Stimulated activated CD4-positive, alpha-beta T cell treated with anti-CD3 and anti-CD28 coated beads, Interleukin-1b, Interleukin-23, amount 100 ng/mL, for 1 hour (primary cell): ENCODE measurements at places on chromosomes 13 and 19.

GRCh38 chr13:98482476-98483444, 94.1 kb downstream of the STK24 start:
- DNase-seq: no peak

DNA sequence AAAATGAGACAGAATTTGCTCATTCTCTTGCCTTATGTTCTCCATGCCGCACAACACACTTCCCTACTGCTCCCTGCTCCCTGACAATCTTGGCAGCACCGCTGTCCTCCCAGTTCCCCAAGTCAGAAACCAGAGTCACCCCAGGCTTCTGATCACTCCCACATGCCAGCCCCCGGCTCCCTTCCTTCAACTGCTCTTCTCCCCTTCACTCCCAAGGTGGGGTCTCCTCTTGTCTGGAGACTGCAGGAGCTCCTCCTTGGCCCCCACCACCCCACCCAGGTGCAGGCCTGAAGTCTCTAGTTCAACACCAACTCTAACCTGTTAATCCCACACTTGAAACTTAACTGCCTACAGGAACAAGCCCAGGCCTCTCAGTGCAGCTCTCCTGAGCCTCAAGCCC, 16.8 kb upstream of the AKAP8 start:
- DNase-seq: no peak

GRCh38 chr13:41059456-41060081, 1.7 kb upstream of the WBP4 start:
- DNase-seq: no peak

GRCh38 chr19:54252845-54253244, 4.2 kb downstream of the LILRB5 start:
- DNase-seq: no peak

- no peak for DNase-seq
Measured at GRCh38 chr19:14561847-14562351, 10.0 kb downstream of the NDUFB7 start.

DNA sequence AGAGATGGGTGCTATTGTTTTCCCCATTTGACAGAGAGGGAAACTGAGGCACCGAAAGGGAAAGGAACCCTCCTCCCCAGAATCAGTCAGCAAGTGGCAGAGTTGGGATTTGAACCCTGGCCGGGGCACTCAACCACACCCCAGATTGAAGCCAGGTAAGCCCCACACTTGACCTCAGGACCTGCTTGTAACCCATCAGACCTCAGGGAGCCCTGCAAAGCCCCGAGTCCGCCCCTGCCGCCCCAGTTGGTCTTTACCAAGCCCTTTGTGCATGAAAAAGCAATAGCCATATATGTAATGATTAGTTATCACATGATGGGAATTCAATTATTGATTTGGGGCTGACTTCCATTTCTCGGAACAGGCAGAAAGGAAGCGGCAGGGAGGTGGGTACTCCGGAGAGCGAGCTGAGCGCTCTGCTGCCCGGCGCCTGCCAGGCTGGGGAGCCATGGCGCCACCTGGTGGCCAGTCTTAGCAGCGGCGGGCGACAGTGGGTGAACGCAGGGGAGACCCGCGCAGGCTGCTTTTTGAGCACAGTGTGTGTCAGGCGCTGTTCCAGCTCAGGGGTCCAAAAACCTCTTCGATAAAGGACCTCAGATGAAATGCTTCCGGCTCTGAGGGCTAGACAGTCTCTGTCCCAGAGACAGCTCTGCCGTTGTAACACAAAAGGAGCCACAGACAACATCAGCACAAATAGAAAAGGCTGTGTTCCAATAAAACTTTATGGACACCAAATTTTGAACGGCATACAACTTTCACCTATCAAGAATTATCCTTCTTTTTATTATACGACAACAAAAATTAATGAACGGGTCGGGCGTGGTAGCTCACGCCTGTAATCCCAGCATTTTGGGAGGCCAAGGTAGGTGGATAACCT, 82.9 kb upstream of the CACNA1A start:
- peak; percentile 73 for DNase-seq

GRCh38 chr13:50243931-50244330, 228.7 kb downstream of the KCNRG start:
- DNase-seq: no peak

GRCh38 chr19:40862785-40863184, 12.5 kb upstream of the CYP2A6 start:
- DNase-seq: no peak

GRCh38 chr13:35706281-35706680, 229.8 kb upstream of the MAB21L1 start:
- DNase-seq: no peak

DNA sequence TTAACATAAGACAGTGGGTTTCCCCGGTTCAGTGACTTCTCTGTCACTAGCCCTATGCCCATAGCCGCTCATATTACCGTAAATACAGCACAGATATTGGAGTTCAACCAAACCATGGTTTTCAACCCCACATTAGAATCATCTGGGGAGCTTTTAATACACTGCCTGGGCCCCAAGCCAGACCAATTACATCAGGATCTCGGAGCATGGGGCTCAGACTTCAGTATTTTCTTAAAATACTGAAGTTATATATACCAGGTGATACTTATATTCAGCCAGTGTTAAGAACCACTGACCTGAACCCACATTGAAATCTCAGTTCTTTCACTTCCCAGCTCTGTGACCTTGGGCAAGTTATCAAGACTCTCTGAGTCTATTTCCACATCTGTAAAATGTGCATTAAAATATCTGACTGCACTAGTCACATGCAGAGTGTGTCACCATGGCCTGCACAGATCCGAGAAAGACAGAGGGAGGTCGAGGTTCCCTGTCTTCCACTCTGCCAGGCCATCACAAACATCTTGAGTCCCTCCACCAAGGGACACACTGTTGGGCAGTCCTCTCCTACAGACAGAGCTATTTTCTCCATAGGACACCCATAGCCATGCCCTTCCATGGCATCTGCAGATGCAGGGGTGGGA, 32.2 kb upstream of the IPO5 start:
- DNase-seq: no peak

DNA sequence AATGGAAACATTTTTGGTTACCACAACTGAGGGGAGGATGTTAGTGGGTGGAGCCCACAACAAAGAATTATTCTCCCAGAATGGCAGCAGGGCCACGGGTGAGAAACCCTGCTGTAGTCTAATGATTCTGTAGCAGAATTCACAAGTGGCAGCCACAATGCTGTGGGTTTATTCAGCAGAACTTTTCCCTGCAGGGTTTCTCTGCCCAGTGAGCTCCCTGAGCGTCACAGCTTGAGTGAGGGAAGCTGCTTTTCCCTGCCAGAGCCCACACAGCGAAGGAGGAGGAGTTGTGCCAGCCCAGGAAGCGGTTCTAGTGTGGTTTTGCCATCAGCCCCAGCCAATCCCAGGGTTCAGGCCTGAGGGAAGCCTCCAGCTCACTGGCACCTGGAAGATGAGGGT, 4.4 kb downstream of the ATP12A start:
- no peak for DNase-seq

DNA sequence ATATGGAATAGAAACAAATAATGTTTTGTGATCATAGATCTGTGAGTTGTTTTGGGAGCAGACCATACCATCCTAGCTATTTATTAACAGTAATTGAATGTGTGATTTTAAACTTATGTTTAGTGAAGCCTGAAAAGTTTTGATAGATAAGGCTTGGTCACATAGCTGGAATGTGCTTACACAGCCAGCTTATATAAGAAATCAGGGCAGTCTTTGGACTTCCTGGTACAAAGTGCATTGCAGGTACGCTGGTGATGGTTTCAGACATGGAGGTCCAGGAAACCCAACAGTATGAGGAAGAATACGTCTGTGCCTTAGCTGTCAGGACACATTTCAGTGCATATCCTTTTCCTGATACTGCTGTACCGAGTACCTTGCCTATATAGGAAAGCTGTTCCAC, 2316.2 kb upstream of the PCDH20 start:
- DNase-seq: no peak

DNA sequence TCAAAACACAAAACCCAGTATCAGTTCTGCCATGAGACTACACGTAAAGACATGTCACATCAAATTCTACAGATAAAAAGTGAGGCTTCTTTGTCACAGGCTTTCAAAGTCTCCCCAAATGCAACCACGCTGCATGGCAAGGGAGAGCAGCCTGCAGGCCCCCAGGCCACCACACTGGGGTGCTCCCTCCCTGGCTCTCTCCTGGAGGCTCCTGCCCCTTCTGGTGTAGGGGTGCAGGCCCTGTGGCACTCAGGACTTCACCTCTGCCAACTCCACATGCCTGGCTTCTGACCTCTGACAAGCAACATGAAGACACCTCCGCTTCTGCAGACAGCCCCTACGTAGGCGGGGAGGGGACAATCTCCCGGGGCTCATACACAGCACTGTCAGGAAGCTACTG, 14.3 kb downstream of the AKAP8 start:
- DNase-seq: no peak

DNA sequence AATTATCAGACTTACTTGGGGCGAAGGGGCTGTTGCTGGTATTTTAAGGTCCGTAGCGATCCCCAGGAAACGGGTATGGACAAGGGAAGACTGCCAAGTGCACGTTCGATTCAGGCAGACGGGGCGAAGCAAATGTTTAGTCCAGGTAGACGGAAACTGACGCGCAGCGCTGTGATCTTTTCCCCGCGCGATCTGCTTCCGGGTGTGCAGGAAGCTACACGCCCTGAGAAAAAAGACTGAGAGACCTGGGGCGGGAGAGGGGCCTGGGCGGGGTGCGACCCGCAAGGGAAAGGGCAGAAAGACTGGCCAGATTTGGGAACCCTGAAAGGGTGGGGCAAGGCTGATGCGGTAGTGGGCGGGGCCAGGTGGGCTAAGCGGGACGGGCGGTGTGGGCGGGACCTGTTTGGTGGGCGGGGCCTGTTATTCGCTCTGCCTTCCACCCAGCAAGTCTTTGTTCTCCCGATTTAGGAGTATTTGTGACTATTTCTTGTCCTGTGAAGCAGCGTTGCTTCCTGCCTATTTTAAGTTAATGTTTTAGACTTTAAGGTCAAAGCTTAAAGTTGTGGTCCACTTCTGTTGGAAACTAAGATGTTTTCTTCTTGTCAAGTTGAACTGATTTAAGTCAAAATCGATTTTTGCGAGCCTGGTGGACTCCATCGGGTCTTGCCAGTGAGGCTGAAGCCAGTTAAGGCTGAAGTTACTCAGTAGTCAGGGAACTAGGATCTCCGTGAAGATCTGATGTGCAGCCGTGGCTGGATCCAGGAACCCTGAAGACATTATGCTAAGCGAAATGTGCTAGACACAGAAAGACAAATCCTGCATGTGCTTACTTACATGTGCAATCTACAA, at the start of gene ZNF836:
Gene ZNF836, minus strand, starts transcription at position 301 of the 849 bp plus-strand sequence. CDS start 3,549 bp downstream, outside the sequence.
- DNase-seq: peak; percentile 83

- no peak for DNase-seq
Measured at GRCh38 chr19:2047076-2047448, 4.0 kb downstream of the MKNK2 start.

DNA sequence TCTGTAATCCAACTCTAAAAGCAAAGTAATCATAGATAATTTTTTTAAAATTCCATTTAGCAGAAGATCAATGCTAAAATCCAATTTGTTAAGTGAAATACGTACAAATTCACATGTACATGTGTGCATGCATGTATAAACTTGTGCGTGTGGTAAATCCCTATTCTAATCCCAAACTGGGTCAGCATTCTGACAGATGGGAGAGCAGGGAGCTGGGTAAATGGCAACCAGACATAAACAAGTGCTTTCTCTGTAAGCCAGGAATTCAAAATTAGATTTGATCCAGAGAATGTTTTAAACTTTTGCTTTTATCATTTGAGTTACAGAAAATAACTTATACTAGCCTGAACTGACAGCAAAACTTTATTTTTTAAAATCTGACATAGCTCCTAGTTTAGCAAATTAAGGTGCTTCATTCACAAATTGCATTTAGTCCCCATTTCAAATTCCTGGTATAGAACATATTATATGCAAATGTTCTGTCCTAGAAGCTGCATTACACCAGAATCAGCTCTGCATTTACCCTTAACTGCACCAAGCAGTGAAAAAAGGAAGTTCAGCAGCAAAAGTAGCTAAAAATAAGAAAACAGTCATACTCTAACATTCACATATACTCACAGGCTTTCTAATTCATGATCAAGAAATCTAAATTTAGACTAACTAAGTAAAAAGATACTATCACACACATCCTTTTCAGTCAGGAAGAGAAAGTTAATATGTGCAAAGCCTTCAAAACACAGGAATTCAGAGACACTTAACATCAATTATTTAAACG, 32.6 kb downstream of the UBL3 start:
- DNase-seq: no peak

DNA sequence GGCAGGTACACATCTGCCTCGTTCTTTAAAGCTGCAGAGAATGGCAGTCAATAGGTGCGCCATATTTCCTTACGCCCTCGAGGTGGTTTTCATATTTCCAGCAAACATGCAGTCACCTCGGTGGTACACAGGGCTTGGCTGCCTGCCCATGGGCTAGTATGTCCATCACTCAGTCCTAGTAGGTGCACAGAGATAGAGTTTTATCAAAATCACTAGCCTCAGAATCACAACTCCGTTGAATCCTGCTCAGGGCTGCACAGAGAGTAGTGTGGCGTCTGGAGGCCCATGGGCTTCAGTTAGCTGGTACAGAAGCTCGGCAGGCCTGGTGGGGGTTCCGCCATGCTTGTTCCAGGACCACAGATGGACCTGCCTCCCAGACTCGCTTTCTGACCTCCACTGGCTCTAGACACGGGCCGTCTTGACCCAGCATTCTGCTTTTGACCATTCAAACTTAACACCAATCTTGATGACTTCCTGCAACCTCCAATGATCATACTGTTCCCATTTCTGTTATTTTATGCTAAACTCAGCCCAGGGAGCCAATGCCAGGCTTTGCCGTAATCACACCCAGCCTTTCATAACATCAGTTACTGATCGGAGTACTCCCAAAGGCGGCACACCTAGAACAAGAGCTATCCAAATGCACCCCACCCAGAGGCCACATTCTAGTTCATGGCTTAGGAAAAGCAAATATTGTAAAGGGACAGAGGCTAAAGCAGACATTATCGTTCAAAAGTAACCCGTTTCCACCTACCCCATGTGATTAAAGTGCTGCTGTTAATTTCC, 120.4 kb downstream of the RAB20 start:
- no peak for DNase-seq

DNA sequence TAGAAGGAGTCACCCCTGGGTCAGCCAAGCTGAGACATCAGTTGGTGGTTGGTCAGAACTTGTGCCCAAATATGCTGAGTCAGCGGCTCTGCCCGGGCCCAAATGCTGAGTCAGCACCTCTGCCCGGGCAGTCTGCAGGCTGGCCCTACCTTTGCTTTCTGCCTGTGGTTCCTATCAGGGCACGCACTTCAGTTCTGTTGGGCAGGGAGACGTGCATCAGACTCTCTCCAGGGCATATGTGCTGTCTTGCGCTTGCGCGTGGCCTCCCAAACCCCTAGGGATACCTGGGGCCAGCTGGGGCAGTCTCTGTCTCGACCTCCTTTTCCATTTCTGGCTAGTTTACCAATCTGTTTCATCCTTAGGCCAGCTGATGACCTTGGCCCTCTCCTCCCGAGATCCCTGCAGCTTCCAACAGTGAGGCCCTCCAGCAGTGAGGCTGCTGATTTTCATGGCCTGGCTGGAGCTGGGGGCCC, 24.4 kb upstream of the LDLR start:
- DNase-seq: no peak

DNA sequence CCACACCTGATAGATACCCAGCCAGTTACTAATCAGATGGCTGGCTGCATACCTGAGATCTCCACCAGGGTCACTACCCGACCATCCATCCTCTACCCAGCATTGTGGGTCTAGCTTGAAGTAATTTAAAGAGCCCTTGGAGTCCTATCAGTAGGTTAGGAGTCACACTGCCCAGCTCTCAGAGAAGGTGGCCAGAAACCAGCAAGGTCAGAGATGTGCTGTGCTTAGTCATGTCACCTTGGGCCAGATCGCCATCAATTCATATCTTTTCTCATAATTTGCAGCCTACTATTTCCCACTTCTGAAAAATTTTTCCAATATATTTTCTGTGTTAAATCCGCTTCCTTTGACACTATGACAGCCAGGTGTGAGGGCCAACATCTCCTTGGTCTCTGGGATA, 13.9 kb downstream of the SAMD4B start:
- no peak for DNase-seq
